ENCODE measurements at places on chromosomes 2 and 18.

DNA sequence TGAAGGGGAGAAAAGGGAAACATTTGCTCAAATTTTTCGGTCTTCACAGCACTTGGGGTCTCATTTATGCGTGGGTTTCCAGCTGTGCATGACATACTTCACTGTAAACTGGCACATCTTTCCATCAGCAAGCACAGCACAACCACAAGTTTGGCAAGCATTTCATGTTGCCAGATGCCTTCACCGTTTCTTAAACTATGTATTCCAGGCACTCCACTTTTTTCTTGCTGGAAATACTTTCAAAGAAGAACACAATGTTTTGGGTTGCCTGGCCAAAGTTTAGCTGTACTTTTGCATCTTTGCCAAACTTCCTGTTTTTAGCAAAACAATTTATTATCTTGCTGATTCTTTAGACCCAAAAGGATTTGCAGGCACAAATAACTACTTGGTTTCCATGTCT, 194.6 kb upstream of the MEIS1 start:
- DNase-seq, result no peak

- no peak for DNase-seq
Measured at GRCh38 chr2:96655526-96655925, 13.0 kb downstream of the FER1L5 start.

- no peak for DNase-seq
Measured at GRCh38 chr2:239912171-239912937, 112.8 kb downstream of the NDUFA10 start.

- DNase-seq, result no peak
Measured at GRCh38 chr2:74242354-74243071, 44.1 kb downstream of the MTHFD2 start.
